ENCODE measurements at places on chromosomes 16 and 17. TPM values are rescaled to one million over a fixed set of nuclear protein-coding genes. Genes with fewer than 3 reads are reported as not detected.

- DNase-seq = no peak
Measured at GRCh38 chr17:9256361-9256750, 235.0 kb downstream of the NTN1 start.

DNA sequence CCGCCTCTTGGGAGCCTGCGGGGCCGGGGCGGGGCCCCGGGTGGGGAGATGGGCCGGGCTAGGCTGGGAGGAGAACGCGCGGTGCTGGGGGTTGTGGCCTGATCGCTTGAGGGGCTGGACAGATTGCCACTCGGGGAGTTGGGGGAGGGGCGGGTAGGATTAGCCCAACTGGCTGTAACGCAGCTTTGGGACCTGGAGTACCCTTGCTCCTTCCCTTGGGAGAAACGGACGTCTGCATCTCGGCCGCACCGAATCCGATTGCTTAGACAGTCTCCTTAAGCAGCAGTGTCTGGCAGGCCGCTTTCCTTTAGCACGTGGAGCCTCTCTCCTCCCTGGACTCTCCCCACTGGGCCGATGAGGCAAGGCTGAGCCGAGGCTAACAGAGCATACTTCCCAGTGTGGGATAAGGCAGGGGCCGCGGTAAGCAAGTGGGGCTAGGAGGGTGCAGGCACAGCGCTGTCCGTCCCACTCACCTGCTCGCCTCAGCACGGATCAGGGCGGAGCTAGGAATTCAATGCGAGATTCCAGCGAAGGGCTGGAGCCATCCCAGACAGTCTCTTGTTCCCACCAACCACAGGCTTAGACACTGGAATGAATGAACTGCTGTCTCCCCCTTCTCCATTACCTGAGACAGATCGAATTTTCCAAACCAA is 540 bp upstream of the ACLY start:
- no peak for DNase-seq

GRCh38 chr16:76837872-76838271 is 353.1 kb upstream of the MON1B start:
- no peak for DNase-seq

GRCh38 chr16:23832882-23833281 is 2.9 kb upstream of the PRKCB start:
- no peak for DNase-seq

DNA sequence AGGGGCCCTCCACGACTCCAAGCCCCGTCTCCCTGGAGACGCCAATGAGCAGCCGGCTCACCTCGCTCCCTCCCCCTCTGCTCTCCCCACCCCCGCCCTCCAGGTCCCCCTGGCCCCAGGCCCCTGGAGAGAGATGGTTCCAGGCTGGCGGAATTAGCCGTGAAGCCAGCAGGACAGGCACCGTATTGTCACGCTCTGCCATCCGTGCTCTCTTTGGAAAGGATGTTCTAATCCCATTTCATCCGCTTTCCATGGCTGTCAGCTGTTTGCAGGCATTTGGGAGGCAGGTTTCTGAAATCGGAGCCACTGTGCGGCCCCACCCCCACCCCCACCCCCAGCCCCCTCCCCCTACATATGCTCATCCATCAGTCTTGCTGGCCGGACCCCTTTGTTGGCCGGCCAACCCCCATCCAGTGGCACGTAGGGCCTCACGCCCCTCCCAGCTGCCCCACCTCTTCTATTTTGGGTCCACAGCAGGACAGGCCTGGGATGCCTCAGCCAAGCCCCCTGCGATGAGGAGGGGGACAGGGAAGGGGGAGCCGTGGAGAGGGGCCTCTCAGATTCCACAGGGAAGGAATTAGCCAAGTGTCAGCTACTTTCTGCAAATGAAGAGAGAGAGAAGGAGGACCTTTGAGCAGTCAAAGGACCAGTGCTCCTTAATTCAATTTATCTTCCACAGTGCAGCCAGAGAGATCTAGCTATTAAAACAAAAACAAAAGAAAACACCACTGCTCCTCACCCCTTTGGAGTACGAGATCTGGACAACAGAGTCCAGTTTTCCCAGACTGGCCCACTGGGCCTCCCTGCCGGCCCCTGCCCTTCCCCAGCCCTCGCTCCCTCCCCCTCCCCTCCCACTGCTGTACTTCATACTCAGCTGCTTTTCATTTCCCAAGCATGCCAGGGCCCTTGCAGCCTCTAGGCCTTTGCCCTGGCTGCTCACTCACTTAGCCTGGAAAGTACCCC is 30.7 kb downstream of the SDK2 start:
- DNase-seq = no peak

GRCh38 chr17:56866496-56866895 is 32.5 kb downstream of the DGKE start:
- DNase-seq = no peak

GRCh38 chr16:51149721-51150164 is 1.3 kb downstream of the SALL1 start:
- DNase-seq = no peak

DNA sequence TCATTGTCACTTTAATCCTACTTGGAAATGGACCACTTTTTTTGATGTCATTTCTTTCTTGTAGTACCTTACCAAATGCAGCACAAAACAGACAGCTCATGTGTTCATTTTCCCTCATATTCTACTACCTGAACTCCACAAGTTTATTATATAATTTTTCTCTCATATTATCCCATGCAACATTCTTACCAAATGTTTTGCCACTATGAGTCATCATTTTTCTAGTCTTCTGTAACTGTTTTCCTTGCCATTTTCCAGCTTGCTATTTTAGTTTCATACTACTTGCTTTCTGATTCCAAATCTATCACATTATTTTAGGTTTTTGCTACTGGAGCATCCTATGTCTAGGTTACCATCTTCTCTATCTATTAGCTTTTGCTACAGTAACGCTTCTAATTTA is 332.7 kb downstream of the ZFHX3 start:
- no peak for DNase-seq

DNA sequence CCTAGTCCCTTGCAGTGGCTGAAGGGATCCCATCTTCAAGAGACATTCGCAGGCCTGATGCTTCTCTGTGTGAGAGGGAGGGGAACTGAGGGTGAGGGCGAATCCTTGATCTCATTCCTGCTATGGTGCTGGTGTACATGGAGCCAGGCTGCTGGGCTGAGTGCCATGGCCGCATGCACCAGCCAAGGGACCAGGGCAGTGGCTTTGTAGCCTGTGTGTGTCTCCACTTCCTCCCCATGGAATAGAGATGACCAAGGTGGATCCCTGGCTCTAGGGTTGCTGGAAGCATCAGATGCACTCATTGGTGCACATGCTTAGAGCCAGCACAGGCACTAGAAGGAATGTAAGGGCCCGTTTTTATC is 195.0 kb downstream of the FOXL1 start:
- no peak for DNase-seq

DNA sequence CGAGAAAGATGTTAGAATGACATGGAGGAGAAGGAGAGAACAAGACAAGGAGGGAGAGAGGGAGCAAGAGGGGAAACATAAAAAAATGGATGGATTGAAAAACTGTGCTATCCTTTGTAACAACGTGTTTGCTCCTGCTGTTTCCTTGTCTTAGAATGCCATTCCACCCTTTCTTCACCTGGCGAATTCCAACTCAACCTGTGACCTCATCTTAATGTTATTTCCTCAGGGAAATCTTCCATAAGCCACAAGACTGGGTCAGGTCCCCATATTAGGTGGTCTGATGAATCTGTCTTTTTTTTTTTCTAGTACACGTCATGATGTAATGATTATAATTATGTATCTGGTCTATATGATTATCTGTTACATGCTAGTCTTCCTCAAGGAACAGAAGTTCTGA is 195.0 kb upstream of the MAF start:
- DNase-seq = no peak

DNA sequence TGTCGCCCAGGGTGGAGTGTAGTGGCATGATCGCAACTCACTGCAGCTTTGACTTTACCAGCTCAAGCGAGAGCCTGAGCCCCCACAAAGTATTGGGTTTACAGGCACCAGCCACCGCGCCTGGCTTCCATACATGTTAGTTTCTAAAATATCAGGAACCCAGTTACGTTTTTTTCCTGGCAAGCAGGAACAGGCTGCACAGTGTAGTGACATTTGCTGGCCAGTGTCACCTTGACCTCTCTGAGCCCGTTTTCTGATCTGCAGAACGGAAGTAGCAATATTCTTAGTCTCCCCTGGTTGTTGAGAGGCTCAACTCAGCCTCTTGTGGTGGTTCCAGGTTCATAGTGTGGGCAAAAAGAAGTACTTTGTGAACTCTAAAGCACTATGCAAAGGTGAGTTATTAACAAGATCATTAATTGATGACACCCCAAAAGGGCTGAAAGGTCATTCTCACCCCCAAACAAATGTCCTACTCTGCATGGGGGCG is 15.6 kb downstream of the IGF2BP1 start:
- peak; percentile 34 for DNase-seq

DNA sequence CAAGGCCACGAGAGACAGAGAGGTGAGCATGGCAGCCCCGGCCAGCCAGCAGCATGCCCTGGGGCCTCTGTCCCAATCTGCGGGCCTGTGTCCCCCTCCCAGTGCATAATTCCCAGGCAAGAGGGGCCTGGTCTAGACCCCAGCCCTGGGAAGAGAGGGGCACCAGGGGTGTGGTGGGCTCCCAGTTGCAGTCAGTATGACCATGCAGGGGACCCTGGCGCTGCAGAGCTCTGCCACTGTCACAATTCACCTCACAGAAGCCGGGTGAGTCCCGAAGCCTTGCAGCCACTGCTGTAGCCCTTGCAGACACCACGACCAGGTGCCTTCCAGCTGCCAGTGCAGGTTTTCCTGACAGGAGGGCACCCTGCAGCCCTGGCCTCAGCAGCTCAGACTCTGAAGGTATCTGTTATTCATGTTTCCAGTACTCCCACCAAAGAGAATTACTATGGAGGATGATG is 25.8 kb upstream of the KSR1 start:
- DNase-seq = no peak

DNA sequence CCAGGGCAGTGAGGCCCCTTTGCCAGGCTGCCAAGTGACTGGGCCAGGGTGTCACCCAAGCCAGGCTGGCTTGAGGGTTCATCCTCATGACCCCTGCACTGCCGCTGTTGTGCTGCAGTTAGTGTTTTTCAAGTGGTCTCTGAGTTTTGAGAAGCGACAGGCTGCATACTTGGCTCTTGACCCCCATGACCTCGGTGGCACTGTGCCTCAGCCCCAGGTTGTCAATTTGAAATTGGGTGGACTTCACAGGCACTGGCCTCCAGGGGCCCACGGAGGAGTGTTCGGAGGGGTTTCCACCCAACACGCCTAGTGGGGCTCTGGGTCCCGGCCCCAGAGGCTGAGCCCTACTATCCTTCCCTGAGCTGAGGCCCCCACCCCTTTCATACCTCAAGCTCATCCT is 42.7 kb downstream of the DHRS7B start:
- DNase-seq = no peak

GRCh38 chr17:13525876-13526275 is 75.9 kb downstream of the HS3ST3A1 start:
- peak; percentile 79 for DNase-seq

The WRAP53 gene
- 3.3 TPM for total RNA-seq

The TGFB1I1 gene
- total RNA-seq = 263 TPM

Data from esophagus muscularis mucosa (tissue), 4 donors.